ENCODE measurements at places on chromosomes 1 and 21.

DNA sequence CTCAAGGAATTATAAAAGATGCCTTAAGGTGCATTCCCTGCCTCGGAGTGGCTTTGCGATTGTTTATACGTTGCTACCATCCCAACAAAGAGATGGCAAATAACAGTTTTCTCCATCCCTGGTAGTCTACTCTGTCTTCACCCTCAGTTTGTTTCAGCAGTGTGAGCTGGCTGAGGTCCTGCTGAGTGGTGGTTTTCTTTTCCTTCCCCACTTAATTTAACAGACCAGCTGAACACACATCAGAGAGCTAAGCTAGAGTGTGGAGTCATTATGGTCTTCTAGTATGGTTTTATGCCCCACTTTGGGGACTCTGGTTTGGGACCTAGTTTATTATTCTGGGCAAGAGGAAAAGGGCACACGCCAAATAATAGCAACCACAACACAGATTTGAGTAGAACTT lies 2.2 kb downstream of the PIGV start:
- no peak for DNase-seq

DNA sequence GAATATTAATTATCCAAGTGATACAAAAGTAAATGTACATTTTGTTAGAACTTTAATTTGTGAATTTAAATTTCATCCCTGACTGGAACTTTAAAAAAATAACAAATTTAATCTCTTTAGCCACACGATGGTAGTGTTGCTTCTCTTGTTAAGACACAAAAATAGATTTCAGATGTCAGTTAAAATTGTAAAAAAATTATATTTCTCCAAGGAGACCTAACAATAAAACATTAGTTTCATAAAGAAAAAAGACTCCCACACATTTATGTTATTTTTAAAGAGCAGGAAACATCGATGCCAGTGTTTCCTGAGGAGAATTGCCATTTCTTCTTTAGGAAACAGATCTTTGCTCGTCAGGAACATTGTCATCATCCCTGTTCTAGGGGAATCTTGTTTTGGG lies 74.0 kb upstream of the DEPDC1 start:
- no peak for DNase-seq

- no peak for DNase-seq
Observed at GRCh38 chr1:216193839-216194443, 229.3 kb downstream of the USH2A start.

DNA sequence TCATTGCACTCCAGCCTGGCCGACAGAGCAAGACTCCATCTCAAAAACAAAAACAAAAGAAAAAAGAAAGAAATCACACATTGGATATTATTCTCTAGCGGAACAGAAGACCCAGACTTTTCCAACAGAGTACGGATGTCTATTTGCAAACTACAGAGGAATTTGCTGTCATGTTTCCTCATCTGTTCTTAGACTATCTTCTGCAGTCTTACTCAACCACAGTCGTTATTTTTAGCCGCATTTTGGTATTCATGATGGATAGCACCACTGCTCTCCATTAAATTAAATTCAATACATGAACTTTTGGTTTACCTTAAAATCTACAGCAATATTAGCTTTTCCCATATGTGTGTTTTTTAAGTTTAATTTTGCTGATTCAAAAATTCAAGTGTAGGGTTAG lies 14.2 kb upstream of the HEATR1 start:
- DNase-seq: no peak

GRCh38 chr21:45575993-45576837 lies 34.0 kb upstream of the SLC19A1 start:
- no peak for DNase-seq

DNA sequence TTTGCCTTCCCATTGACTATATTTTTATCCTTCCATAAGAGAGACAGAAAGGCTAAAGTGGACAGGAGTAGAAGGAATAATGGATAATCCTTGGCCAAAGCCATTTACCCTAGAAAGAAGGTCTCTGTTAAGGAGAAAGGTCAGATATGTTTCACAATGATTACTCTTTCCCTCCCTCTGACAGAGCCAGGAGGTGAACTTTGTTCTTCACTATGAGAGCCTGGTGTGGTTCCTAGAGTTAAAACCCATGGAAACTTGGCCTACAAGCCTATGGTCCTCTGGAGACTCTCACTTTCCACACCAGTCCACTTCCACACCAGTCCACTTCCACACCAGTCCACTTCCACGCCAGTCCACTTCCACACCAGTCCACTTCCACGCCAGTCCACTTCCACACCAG lies 479.9 kb upstream of the ZP4 start:
- no peak for DNase-seq

- no peak for DNase-seq
Observed at GRCh38 chr1:48831120-48831978, 54.7 kb upstream of the BEND5 start.

GRCh38 chr21:45019076-45019886 lies 55.1 kb upstream of the ADARB1 start:
- peak; percentile 72 for DNase-seq

- no peak for DNase-seq
Observed at GRCh38 chr1:6434186-6434585, 9.6 kb downstream of the ESPN start.

DNA sequence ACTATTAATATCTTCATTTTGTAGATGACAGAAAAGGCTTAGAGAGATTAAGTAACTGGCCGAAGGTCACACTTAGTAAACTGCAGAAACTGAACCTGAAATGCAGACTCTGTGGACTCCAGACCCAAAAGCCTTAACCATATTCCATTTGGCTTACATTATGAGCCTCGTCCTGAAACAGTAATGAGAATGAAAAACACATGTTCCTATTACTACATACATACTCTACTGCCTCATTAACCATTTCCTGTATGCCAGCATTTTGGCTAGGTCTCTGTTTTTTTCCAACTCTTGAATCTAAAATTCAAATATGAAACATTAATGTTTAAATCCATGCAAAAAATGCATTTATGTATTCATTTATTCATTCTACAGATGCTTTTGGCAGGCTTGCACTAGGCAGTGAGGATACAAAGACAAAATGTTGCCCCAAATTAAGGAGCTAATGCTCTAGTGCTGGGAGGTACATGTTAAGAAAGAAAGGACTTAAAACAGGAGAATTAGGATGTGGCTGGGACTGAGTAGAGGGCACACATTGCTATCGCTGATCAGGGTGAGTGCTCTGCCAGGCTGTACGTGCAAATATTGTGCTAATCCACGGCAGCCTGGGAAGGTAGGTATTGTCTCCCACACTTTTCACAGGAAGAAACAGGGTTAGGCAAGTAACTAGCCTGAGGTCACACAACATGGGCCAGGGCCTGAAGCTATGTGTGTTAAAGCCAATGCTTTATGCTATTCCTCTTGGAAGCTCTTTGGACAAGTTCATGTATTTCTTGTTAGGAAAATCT lies 14.0 kb downstream of the DEGS1 start:
- no peak for DNase-seq

- no peak for DNase-seq
Observed at GRCh38 chr1:201310251-201310985, 27.1 kb downstream of the PKP1 start.

- DNase-seq: no peak
Observed at GRCh38 chr1:111062081-111062480, 77.8 kb downstream of the DRAM2 start.

- no peak for DNase-seq
Observed at GRCh38 chr1:224042557-224043118, 71.3 kb upstream of the FBXO28 start.

DNA sequence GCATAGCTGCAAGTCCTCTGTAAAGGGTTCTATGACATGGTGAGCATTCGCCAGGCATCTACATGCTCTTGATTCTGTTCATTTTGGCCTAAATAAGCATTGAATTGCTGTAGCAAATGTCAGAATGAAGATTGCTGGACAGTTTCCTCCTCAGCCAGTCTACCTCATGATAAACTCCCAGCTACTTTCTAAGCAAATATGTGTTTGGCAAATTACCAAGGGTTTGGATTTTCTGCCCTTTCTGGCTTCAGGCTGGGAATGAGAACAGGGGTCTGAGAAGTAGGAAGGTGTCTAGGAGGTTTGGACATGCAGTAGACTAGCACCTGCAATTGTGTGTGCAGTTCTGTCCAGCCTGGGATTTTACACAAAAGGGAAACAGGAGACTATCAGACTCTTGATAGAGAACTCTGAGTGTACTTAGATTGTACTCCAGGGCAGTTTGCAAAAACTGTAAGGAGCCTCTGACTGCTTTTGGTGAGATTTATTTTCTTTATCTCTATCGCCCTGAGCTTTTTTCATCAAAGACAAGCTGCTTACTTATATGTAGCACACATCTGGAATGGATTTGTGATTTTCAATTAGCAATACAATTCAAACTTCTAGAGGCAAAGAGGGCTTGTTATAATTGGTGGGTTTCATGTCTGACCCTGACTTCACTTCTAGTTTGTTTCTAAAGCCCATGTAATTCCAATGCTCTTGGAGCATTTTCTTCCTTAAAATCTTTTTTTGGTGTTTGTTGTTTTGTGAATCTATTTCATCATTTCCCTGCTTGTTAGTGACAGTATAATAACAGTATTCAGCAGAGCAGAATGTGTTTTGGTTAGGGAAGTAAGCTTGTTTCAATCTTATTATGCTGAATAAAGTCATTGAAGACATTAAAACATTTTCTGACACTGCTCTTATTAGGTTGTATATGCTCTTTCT lies 150.8 kb downstream of the VPS13D start:
- no peak for DNase-seq

DNA sequence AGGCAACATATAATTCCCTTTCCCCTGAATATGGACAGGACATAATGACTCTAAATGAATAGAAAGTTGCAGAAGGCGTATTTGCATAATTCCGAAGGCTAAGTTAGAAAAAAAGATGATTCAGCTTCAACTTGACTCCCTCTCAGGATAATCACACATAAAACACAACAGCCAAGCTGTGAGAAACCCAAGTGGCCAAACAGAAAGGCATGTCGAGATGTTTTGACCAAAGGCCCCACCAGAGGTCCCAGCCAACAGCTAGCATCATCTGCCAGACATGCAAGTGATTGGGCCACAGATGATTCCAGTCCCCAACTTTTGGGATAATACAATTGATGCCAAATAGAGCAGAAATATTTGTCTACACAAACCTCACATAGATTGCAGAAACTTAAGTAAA lies 444.9 kb downstream of the LTN1 start:
- DNase-seq: no peak

DNA sequence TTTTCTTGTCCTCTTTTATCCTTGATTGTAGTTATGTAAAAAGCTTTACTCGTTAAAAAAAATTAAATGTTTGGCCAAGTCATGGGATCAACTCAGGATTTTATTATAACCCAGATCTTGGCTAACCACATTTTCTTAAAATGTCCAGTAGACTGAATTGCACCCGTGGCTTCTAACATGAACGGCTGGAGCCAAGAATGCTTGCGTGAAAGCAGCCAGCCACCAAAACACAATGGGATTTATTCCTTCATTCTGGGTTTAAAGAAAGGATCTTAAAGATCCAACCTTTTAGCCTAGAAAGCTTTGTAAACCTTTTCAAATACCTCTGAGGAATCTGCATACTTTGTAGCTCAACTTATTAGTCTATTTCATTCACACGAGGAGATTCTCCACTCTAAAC lies 404.4 kb downstream of the USP25 start:
- no peak for DNase-seq

DNA sequence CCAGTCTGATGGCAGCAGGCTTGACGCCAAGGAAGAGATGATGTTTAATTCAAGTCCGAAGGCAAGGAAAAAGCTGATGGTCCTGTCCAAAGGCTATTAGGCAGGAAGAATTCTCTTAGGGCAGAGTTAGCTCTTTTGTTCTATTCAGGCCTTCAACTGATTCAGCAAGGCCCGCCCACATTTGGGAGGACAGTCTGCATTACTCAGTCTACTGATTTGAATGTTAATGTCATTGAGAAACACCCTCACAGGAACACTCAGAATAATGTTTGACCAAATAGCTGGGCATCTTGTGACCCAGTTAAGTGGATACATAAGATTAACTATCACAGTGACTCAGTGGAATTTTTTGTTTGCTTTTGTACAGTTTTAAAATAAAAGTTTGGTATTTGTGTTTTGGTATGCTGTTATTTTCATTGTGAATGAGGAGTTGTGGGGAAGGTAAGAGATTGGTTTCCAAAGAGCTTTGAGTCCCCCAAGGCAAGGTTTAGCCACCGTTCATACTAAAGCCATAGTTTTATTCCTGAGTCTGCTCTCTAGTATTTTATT lies 1.7 kb upstream of the ZNF691 start:
- DNase-seq: no peak

GRCh38 chr1:112396653-112397471 lies 848 bp downstream of the CTTNBP2NL start:
- no peak for DNase-seq

- no peak for DNase-seq
Observed at GRCh38 chr1:220457957-220458609, 69.9 kb upstream of the MARK1 start.

GRCh38 chr1:244768186-244768585 lies 67.3 kb upstream of the COX20 start:
- DNase-seq: no peak

DNA sequence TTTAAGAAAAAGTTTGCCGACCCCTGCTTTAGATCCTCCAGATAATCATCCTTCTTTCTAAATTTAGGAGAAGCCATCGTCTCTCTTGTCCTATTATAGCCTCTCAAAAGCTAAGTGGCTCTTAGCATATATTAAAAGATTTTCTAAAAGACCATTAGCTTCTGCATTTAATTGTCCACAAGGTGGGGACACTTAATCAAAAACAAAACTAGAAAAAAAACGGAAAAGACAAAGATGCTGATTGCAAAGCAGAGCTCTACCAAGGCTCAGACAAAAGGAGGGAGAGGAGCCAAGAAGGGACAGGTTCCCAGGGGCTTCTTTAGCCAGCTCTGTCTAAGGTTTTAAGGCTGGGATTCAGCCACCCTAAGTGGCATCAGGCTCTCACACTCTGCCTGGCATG lies 128.3 kb upstream of the HMGB4 start:
- no peak for DNase-seq

DNA sequence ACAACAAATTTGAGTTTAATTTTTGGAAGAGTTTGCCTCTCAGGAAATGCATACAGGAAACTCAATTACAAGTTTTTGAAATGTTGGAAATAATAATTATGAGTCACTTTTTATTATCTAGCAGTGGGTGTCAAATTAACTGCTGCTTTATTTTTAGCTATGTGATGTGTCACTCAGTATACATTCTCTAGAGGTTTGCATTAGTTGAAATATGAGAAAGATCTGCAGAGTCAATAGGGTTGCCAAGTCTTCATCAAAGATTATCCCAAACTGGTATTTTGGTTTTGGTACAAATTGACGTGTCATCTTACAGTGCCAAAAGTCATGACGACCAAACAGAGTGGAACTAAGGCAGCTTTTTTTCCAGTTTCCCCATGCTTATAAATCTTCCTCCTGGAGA lies 54.3 kb upstream of the DIPK1A start:
- no peak for DNase-seq

DNA sequence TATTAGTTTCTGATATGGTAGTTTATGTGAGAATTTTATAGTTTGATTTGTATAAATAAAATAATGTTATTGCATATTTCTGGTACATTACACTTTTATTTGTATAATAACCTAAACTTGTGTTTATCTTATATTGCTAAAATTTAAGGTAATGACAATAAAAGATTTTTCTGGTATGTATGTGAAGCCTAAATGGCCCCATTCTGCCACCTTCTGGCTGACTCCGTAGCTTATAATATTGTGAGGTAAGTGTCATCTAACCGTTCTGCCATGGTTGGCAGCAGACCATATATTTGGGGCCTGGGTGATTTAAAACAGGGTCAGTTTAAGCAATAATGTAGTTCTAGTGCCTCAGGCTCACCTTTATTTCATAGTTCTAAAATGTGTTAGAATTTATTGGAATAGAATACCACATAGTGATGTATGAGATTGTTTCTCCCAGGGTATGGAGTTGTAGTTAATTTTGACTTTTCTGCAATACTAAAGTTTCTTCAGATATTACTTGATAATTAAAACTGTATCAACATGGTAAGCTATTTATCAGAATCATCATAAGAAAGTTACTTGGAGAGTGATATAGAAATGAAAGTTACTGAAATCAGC lies 21.2 kb upstream of the PRKACB start:
- no peak for DNase-seq
